ENCODE measurements at places on chromosomes 12 and 14.

- DNase-seq = no peak
These were observed 196.1 kb downstream of the TBX5 start for GRCh38 chr12:114209861-114210260.

- DNase-seq = no peak
These were observed 52.8 kb downstream of the IGF1 start for GRCh38 chr12:102427543-102427941.

- no peak for DNase-seq
These were observed 117.1 kb downstream of the RTN1 start for GRCh38 chr14:59753512-59753911.

- no peak for DNase-seq
These were observed 173.4 kb downstream of the PTPRO start for GRCh38 chr12:15495746-15496145.

DNA sequence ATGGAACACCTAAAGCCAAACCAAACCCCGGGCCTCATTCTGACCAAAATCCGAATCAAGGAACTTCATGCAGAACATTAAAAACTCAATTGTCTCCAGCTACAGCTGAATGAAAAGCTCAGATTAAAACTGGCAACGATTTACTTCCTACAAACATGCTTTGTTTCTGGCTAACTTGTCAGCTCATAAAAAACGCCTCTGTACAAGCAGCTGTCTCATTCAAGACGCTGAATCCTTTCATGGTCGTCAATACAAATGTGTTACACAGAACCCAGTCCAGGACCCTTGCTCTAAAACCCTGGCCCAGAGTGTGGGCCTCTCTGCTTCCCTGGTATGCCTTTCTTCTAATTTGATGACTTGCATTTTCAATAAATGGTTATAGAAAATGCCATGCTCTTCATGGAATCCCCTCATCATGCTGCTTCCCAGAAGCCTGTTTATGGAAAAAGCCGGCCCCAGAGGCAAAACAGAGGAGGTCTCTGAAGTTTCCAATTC lies 183.1 kb downstream of the PHLDA1 start:
- DNase-seq = no peak

All from activated CD8-positive, alpha-beta T cell treated with anti-CD3 and anti-CD28 coated beads, Interleukin-2, amount 10 ng/mL, durations not matched to agents 7 days and 5 days (primary cell).